Central memory CD4-positive, alpha-beta T cell (primary cell): ENCODE measurements at places on chromosomes 4 and X.

- no peak for DNase-seq
Measured at GRCh38 chr4:80091184-80091583, 18.2 kb upstream of the ANTXR2 start.

DNA sequence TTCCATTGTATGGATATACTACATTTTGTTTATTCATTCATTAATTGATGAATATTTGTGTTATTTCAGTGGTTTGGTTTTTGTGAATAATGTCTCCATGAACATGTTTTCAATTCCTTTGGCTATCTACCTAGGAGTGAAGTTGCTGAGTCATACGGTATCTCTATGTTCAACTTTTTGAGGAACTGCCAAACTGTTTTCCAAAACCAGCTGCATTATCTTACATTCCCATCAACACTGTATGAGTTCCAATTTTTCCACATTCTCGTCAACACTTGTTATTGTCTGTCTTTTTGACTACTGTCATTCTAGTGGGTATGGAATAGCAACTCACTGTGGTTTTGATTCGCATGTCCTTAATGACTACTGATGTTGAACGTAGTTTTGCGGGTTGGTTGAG is 388.6 kb upstream of the MAGEB2 start:
- DNase-seq: no peak

- DNase-seq: no peak
Measured at GRCh38 chrX:55452833-55453124, 852 bp downstream of the MAGEH1 start.

DNA sequence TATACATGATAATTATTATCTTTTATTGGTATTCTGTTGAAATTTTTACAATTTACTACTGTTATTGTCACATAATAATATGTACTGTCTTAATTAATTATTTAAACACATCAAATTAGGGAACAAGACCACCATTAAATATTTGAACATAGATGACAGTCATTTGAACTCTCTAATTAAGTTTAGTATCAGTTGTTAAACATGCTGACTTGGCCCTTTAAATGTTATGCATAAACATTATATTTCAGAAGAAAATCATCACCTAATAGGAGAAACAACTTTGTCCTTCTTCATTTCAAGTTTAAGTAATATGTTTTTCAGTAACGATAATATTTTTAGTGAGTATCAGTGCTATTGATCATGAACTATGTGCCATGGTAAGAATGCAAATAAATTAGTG is 623.5 kb upstream of the GNPDA2 start:
- no peak for DNase-seq

DNA sequence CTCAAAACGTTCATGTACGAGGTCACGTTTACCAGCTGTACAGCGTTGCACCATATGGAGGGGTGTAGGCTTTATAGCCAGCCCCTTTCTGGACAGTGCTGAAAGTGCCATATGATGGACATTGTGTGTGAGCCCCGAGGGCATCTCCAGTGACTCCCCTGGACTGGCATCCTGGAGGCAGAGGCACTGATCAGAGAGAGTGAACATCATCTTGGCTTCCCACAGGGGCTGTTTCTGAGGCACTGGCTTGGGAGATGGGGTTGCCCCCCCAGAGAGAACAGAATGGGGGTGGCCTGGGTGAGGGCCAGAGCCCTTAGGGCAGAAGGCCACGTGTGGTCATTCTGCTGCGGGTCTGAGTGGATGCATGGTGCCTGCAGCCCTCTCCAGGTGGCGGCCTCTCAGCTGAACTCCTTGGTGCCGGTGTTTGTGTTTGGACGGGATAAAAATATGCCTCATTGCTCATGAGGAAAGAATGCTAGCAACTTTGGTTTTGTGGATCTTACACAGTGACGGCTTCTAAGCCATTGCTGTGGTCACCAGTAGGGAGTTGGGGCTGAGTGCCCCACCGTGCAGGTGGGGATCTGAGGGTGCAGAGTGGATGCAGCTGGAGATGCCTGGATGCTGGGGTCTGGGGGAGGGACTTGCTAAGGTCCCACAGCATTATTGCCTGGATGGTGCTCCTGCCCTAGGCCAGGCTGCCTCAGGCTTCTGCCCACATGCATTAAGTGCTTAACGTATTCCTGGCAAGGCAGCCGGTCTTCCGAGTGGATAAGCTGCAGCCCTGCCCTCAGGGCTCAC is 3.4 kb downstream of the WFS1 start:
- DNase-seq: no peak

- DNase-seq: no peak
Measured at GRCh38 chrX:119783026-119783425, 8.4 kb downstream of the RPL39 start.

- no peak for DNase-seq
Measured at GRCh38 chr4:109745830-109746229, 16.0 kb upstream of the PLA2G12A start.

- no peak for DNase-seq
Measured at GRCh38 chr4:42309361-42310260, 87.7 kb upstream of the SHISA3 start.

DNA sequence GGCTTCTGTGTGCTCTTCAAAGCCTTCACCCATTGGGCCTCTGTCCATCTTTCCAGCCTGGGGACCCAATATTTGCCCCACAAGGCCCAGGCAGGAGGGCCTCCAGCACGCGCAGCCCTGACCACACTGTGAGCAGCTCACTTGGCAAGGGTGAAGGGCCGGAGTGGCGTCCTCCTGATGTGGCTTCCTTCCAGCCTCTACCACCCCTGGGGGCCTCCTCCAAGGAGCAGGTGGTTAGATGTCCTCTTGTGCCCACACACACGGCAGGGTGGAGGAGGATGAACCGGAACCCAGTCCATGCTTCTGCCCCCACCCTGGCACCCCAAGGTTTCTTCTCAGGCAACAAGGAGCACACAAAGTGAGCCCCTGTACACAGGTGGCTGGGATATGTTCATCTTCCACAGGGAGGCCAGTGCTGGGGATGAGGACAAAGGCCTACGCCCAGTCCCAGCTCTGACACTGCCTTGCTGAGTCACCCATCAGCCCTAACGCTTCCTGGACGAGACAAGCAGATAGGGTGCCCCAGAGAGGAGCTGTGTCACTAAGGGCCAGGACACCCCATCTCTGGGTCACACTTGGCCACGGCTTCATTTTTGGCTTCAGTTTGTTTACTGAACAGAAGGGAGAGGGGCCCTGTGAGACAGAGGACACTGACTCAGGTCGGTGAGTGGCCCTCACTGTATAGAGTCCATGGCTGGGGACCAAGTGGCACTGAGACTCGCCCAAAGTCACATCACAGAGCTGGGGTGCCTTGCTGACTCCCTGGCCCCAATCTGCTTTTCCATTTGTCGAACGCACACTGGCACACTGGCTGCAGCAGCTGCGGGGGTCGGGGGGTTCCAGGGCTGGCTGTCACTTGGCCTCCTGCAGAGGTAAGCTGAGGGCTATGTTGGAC is 1.9 kb downstream of the UBL4A start:
- DNase-seq: no peak

- no peak for DNase-seq
Measured at GRCh38 chr4:162162672-162163071, 1.1 kb downstream of the FSTL5 start.

DNA sequence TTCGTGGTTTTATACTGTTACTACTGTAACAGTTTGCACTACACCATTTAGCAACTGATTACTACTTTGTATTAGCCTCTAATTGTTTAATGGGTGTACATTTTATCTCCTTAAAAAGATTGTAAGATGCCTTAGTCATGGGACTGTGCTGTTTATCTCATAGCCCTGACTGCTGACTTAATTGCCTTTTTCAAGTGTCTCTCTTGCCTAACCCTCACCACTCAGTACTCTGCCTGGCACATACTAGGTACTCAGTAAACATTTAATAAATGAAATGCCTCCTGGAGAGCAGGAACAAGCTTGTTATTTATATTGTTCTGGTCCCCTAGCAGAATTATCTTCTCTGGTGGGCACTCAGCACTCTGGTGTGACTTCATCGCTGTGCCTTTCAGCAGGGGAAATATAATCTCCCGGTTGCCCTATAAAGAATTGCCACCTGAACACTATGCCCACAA is 1.7 kb upstream of the STIM2 start:
- DNase-seq: no peak

GRCh38 chrX:11423362-11423818 is 130.2 kb downstream of the AMELX start:
- no peak for DNase-seq

DNA sequence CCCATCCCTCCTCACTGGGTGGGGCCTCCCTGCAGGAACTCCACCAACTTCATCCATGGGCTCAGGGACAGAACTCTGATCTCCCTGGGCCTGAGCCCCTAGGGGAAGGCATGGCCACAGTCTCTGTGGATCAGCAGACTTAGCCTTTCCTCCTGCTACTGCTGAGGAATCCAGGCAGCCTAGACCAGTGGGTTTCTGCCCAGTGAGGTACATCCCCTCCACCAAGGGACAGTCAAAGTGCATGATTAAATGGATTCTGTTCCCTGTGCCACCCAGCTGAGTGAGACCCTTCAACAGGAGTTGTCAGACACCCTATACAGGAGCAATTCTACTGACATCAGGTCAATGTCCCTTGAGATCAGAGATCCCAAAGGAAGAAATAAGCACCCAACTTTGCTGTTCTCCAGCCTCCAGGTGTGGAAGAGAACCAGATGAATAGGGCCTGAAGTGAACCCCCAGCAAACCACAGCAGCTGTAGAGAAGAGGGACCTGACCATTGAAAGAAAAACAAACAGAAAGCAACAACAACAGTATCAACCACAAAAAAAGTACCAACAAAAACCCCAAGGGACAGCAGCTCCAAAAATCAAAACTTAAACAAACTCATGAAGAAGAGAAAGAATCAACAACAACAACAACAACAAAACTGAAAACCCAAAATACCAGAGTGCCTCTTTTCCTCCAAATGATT is 84.8 kb downstream of the CHIC1 start:
- no peak for DNase-seq

GRCh38 chr4:107380836-107381438 is 339.1 kb downstream of the PAPSS1 start:
- no peak for DNase-seq

DNA sequence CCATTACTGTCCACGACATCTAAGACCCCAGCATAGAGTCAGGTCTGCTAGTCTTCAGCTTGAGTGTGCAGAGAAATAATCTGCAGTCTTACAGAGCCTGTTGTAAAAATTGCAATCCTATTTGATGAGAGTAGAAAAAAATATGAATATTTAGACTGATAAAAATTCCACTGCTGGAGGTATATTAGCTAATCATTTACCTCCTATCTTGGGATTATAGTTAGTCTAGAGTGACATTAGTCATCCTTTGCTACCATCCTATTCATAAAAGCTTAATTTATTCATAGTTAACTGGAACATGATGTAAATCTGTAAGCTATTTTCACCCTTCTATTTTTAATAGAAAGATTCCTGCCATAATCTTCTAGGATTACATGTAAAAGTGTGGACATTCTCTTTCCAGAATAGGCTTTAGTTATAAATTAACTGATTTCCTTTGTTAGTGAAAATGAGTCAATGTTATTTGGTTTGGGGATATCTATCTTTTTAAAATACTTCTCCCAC is 26.7 kb downstream of the C4orf54 start:
- no peak for DNase-seq
